Esophagus (tissue), 2 donors: ENCODE measurements at places on chromosomes 11 and 22. TPM values are rescaled to one million over a fixed set of nuclear protein-coding genes. Genes with fewer than 3 reads are reported as not detected.

IL17REL gene
- not detected for polyA plus RNA-seq

APOL4 gene
- 2.4 TPM for polyA plus RNA-seq

CHRM1 gene
- polyA plus RNA-seq: not detected

EIF4ENIF1 gene
- 7.8 TPM for polyA plus RNA-seq

OR51B2 gene
- polyA plus RNA-seq: not detected

KDM4D gene
- polyA plus RNA-seq: 0.14 TPM

PHLDB1 gene
- 12.9 TPM for polyA plus RNA-seq

GP1BB gene
- polyA plus RNA-seq: 9.0 TPM

SCN4B gene
- 1.1 TPM for polyA plus RNA-seq

SMIM35 gene
- polyA plus RNA-seq: 0.02 TPM

MRGPRX3 gene
- polyA plus RNA-seq: 0.12 TPM

SLC7A4 gene
- polyA plus RNA-seq: 4.0 TPM

OR52E4 gene
- not detected for polyA plus RNA-seq

BRMS1 gene
- 44.1 TPM for polyA plus RNA-seq

IGSF22 gene
- 0.18 TPM for polyA plus RNA-seq

SUSD2 gene
- polyA plus RNA-seq: 0.73 TPM

HEPN1 gene
- polyA plus RNA-seq: not detected

TMEM151A gene
- 0.01 TPM for polyA plus RNA-seq

SOX6 gene
- 2.4 TPM for polyA plus RNA-seq

ARHGAP8 gene
- 7.2 TPM for polyA plus RNA-seq

WBP2NL gene
- polyA plus RNA-seq: 0.59 TPM

SLC1A2 gene
- 0.11 TPM for polyA plus RNA-seq

OR4D5 gene
- polyA plus RNA-seq: not detected

NRGN gene
- polyA plus RNA-seq: 1.6 TPM

OR56A1 gene
- not detected for polyA plus RNA-seq

OR8D4 gene
- not detected for polyA plus RNA-seq

GATD1 gene
- polyA plus RNA-seq: 23.1 TPM

KDM4E gene
- polyA plus RNA-seq: not detected

TNNT3 gene
- polyA plus RNA-seq: 1.7 TPM

GNG3 gene
- polyA plus RNA-seq: 0.24 TPM

AMPD3 gene
- 4.3 TPM for polyA plus RNA-seq

OR52E8 gene
- polyA plus RNA-seq: not detected

ZNF214 gene
- 0.45 TPM for polyA plus RNA-seq

RAB38 gene
- polyA plus RNA-seq: 57.4 TPM

TYR gene
- not detected for polyA plus RNA-seq

PRR5L gene
- polyA plus RNA-seq: 1.3 TPM

PGR gene
- polyA plus RNA-seq: 0.12 TPM

CARD10 gene
- 13.0 TPM for polyA plus RNA-seq
